Immature natural killer cell (primary cell): ENCODE measurements at places on chromosomes 6 and 20.

DNA sequence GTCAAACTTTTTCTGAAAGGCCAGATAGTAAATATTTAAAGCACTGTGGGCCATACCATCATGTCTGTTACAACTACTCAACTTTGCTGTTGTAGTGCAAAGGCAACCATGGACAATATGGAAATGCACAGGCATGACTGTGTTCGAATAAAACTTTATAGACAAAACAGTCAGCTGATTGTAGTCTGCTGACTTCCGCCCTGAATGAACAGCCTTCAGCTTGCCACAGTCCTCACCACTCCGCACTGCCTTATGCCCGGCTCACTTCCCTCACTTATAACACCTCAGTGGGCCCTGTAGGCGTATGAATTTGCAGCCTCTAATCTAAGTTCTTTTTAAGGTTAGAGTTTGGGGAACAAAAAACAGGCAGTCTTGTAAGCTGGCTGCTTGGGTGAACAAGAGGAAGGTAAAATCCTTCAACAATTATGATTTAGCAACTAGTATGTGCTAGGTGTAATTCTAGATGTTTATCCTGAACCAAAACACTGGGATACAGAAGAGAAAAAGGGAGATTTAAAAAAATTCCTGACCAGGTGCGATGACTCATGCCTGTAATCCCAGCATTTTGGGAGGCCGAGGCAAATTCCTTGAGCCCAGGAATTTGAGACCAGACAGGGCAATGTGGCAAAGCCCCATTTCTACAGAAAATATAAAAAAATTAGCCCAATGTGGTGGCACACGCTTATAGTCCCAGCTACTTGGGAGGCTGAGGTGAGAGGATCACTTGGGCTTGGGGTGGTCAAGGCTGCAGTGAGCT is 6.8 kb upstream of the SLC2A10 start:
- no peaks in the 10 kb centered on the region for H3K36me3 ChIP-seq
- no peak overlapping the region for H3K27ac ChIP-seq
- no peak for DNase-seq
- H3K4me1 ChIP-seq, result no peaks in the 10 kb centered on the region

DNA sequence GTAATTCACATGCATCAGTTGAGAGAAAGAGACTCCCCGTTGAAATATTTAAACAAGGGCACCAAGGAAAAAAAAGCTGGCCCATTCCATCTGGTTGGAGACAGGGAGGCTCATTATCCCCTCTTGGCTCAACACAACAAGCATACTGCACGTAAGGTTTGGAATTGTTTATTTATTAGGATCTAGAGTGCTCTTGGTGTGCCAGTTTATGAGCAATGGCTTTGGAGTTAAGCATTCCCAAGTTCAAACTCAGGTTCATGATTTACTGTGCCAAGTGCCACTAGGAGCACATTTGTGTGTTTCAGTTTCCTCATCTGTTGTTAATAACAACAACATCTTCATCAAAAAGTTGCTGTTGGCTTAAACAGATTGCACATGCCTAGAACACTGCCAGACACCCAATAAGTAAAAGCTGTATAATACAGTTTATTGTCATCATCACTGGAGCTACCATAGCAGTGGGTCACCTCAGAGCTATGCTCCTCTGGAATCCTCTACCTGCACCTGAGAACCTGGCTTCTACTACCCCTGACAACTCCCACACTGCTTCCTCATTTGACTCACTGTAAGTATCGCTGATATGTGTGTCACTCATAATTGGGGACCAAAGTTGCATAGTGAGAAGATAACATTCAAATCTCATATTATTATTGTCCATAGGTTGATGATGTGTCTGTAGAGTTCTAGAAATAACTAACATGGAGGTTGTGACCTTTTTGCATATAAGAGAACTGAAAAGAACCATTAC is 5.4 kb downstream of the SLC17A3 start:
- no peak for DNase-seq
- H3K27ac ChIP-seq, result no peak overlapping the region
- no peaks in the 10 kb centered on the region for H3K36me3 ChIP-seq
- no peak overlapping the region for H3K4me3 ChIP-seq

DNA sequence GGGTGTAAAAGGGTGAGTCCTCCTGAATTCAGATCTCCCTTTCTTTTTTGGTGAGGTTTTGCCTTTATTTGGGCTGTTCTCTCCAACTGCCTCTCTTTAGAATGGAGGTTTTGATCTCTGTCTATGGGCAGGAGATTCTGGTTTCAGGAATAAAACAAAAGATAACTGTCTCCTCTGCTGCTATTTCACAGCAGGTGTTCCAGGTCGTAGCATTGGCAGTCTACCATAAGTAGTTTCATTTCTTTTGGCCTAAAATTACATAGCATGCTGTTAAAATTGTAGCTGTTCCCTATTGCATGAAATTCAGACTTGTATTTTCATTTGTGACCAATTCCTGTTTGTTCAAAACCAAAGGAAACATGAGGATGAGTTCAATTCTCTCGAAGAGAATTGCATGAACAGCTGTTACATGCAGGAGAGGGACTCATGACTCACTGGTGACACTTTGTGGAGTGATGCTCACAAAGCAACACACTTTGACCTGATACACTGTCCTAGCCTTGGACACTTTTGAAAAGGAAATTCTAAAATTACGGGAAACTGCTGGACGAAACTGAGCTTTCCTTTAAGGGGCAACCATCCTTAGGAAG is 76.8 kb upstream of the SIRPG start:
- DNase-seq, result no peak
- no peak overlapping the region for H3K4me3 ChIP-seq
- no peaks in the 10 kb centered on the region for H3K4me1 ChIP-seq
- H3K36me3 ChIP-seq, result peaks cover 3% of the 10 kb centered on the region
- H3K27ac ChIP-seq, result no peak overlapping the region

GRCh38 chr6:35224720-35225119 is 11.0 kb downstream of the SCUBE3 start:
- H3K4me1 ChIP-seq, result no peaks in the 10 kb centered on the region
- DNase-seq, result no peak
- no peak overlapping the region for H3K27ac ChIP-seq
- H3K4me3 ChIP-seq, result no peak overlapping the region
- H3K36me3 ChIP-seq, result no peaks in the 10 kb centered on the region
- H3K27me3 ChIP-seq, result peaks cover 4% of the 10 kb centered on the region

DNA sequence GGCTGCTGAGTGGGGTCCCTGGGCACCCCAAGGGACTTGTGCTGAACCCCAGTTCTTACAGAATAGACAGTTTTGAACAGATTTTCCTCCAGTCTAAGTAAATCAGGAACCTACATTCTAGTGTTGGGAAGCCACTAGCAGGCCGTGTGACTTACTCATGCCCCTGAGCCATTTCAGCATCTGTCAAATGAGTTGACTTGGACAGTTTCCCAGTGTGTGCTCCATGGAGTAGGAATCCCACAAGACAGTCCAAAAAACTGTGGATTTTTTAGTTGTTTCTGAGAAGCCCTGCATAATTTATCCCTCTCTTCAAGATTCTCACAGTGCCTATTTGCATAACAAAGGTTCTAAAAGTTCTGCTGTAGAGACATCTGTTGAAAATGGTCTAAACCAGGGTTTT is 2.1 kb downstream of the GABRR2 start:
- no peak for DNase-seq
- H3K27me3 ChIP-seq, result no peaks in the 10 kb centered on the region
- H3K4me3 ChIP-seq, result no peak overlapping the region
- H3K36me3 ChIP-seq, result peaks cover 13% of the 10 kb centered on the region
- H3K4me1 ChIP-seq, result no peaks in the 10 kb centered on the region

GRCh38 chr6:36897609-36898008 is 11.9 kb downstream of the C6orf89 start:
- no peak overlapping the region for H3K27ac ChIP-seq
- peaks cover 4% of the 10 kb centered on the region for H3K4me1 ChIP-seq
- peaks cover 26% of the 10 kb centered on the region for H3K36me3 ChIP-seq
- DNase-seq, result no peak
- no peak overlapping the region for H3K4me3 ChIP-seq
